Coronary artery (tissue), 2 donors: ENCODE measurements at places on chromosomes 4 and X.
A peak's percentile ranks its signal among the peaks of the same experiment; 100 is the strongest.

- no peak for DNase-seq
Observed at GRCh38 chr4:136103616-136104015, 1428.7 kb downstream of the PCDH18 start.

DNA sequence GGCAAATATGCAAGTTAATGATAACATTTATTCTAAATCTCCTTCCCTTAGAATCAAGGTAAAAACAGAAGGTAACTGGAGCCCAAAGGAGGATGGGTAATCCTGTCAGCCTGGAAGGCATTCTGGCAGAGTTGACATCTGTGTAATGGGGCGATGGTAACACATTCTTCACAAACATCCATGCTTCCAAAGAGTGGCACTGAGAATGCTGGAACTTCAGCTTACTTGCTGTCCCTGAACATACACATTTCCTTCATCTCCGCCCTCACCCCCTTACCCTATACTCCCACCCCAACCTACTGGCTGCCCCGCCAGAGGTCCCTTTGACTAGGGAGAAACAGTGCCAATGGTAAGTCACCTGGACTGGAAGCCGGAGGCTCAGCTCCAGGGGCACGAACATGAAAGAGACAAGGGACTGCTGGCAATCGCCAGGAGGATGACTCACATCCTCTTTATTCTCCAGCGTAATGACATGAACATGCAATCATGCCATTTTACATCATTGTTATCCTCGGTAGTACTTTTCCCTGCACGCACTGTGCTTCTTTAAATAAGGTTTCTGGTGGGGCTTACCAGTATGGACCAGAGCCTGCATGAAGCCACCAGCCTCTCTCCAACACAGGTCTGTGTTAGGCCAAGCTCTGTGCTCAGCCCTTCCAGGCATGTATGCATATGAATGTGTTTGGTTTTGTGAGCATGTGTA, 694.2 kb upstream of the TENM3 start:
- DNase-seq = no peak

GRCh38 chr4:174423257-174423944, 98.9 kb downstream of the HPGD start:
- DNase-seq = no peak

DNA sequence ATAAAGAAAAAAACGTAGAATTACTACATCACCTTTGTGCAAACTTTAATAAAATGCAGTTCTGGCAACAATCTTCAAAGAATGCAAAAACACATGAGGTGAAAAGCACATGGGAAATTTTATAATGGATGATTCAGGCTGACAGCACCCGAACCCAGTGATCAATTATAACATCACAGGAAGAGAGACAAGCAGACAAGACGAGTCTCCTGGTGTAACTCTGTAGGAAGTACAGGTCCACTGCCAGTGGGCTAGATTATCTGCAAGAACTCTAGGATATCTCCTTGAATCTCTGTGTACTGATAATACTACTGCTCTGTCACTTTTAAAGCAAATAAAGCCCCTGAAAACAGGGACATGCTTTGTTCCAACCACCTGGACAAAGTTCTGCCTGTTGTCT, 58.9 kb upstream of the NXF3 start:
- DNase-seq = no peak

DNA sequence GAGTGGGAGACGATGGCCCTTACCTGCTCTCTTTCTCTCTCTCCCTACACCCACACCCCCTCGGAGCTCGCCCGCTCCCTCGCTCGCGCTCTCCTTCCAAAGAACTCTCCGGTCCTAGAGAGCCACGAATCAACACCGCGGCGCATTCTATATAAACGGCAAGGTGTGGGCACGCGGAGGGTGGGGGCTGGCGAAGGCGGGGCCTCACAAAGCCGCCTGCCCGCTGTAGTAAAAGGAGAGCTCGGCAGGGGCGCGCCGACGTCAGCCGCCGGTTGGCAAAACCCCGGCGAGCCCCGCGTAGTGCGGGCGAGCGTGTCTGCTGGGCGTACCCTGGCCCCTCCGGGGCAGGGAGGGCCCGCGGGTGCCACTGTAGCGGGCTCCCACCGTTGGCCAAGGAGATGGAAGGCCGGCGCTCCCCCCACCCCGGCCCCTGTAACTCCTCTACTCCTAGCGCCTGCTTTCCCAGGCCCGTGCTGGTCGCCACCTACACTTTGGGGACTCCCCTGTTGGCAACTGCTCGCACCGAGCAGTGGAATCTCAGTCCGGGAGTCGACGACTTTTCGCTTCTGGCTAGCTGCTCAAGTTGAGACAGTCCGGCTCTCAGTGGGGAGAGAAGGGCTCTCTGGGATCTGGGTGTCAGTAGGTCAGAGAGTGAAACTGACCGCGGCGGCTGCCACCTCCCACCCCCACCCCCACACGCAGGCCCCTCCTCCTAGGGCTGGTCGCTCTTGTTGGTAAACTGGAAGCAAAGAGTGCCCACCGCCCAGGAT, 325.5 kb upstream of the F9 start:
- no peak for DNase-seq

DNA sequence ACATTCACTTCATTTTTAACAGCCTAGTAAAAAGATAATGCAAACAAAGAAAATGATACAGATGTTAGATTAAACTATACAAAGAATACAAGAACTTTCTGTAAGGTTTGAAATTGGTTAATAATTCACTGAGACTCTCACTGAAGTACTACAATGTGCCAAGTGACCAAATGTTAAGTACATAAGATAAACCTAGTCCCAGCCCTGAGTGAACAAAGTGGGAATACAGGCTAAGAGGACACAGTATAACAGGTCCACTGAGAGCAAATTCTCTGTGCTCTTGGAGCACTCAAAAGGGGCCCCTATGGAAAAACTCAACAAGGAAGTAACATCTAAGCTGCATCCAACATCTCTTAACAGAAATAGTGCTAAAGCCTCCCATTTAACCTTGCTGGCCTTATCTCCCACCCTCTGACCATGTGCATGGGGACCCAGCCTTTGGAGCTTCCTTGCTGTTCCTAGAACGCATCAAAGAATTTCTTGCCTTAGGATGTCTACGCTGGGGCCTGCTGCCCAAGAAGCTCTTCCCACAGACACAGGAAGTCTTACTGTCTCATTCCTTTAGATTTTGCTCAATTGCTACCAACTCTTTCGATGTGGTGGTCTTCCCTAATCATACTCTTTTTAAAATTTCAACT, 113.4 kb downstream of the ZAR1 start:
- no peak for DNase-seq

DNA sequence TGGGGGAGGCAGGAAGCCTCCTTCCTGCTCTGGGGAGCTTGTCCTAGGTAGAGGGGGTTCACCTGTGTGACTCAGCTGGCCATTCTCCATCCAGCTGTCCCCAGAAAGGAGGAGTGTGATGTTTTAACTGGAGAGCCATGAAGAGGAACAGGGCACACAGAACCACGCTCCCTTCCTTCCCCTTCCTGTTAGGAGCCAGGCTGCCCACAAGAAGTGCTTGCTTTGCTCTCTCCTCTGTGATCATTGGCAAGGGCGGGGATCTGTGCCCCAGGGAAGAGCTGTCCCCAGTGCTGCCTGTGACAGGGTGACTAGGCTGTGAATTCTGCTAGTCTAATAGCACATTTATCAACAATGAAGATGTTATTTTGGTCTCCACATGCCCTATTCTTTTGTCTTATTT, 169.6 kb upstream of the GATB start:
- DNase-seq = no peak

DNA sequence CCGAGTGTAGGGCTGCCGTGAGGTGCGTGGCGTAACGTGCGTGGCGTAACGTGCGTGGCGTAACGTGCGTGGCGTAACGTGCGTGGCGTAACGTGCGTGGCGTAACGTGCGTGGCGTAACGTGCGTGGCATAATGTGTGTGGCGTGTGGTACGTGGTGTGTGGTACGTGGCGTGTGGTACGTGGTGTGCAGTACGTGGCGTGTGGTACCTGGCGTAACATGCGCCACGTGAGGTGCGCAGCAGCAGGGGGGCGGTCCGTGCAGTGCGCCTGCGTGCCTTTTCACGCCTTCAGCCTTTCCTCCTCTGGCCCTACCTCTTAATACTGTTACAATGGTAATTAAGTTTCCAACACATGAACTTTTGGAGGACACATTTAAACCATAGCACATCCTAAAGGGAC, at the start of gene TFDP3:
Gene TFDP3, minus strand, starts transcription at position 26 of the 400 bp plus-strand sequence. CDS start 95 bp downstream, outside the sequence.
- DNase-seq = no peak

- DNase-seq = no peak
Observed at GRCh38 chrX:30997411-30997810, 74.4 kb downstream of the FTHL17 start.

DNA sequence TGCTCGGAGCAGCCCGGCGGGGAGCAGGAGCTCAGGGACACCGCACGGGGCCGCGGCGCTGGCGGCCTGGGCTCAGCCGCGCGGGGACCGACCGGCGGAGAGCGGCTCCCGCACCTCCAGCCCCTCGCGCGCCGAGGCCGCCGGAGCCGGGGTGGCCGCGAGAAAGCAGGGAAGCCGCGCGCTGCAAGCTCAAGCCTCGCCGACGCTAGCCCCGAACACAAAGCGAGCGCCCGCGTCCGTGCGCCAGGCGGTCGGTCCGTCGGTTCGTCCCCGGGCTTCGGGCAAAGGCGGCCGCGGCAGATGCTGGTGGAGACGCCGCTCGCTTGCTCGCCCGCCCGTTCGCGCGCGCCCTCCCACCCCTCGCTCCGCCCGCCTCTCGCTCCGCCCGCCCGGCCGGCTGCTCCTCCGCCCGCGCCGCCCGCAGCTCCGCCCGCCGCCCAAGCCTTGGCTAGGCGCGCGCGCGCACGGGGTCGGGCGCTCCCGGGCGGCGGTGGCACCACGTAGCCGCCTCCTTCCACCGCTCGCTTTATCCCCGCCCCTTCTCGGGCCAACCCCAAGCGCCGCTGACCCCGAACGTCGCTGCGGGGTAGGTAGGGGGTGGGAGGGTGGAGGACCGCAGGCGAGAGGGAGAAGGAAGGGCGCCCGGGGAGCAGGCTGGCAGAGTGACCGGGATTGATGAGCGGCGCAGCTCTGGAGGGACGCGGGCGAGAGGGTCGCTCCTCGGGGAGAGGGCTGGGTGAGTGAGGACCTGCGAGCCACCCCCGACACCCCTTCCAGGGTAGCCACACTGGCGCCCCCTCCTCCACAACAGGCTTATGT, at the start of gene TSPAN5:
Gene TSPAN5, minus strand, starts transcription at position 325 of the 819 bp plus-strand sequence.
- DNase-seq = peak; percentile 78

DNA sequence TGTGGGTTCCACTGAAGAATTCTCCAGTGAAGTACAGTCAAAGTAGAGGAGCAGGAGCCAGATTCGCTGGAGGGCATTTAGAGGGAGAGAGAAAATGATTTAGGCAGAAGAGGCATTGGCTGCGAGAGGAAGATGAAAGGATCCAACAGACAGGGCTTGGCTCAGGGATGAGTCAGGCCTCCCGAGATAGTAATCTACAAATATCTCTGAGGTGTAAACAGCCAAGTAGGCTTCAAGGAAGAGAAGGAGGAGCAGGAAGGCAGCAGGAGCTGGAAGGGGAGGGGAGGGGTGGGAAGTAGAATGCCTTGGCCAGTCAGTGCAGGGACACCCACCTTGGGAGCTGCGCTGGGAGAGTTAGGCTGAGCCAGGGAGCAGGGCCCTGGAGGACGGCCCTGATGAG, 55.5 kb downstream of the PJA1 start:
- DNase-seq = no peak

DNA sequence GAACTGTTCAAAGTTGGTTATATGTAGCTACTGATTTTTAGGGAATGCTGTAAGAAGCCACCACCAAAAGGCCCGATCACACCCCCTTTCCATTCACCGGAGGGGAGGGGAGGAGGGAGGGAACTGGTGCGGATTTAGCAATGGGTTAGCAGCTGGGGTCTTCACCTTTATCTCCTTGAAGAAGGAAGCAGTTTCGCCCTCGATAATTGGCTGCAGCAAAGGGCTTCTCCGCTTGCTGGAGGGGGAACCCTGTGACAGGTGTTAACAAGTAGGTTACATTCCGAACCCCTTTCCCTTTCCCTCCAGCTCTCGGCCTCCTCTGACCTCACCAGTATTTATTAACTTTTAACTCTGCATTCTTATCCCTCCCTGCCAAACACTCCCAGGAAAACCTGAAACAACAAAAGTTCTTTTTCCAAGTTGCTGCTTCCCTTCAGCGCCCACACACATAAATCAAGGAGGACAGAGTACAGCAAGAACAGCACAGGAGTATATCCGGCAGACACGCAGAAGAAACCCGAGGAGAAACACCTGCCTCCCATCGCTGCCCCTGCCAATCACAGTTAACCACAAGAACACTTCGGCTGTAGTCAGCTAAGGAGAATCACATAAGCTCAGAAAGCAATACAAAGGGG, 39.8 kb upstream of the NAP1L5 start:
- DNase-seq = peak; percentile 65

DNA sequence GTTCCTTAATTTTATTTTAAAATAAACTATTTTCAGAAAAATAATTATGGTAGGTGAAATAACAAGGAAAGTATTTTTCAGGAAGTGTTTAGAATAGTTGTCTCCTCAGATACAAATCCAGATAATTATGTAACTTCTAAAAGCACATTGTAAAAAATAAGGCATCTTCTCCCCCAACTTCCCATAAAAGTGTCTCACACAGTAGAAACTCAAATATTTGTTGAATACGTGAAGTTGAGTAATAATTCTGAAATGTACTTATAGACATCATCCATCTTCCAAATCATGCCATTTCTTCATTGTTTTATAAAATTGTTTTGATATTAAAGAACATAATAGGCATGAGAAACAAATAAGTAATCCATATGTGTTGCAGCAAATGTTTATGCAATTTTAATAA, 18.0 kb downstream of the SHISA3 start:
- no peak for DNase-seq

GRCh38 chr4:114038762-114039387, 59.4 kb upstream of the ARSJ start:
- DNase-seq = no peak

DNA sequence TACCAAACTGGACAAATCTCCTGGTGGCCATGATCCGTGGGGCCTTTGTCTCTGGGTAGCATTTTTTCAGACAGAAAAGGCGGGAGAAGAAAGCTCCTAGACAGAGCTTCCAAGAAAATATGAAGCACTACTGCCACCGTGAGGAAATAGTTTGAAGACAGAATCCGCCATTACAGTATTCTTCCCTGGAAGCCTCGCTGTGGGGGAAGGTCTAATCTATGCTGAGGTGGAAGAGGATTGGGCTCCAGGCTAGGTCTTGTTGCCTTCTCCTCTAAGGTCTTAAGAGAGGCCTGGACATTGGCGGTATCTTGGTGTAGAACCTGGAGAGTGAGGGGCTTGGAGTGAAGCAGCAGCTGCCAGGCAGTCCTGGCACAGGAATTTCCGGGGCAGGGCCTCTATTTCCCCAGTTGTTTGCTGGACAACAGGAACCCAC, 218.9 kb downstream of the OR13H1 start:
- no peak for DNase-seq

GRCh38 chr4:153541456-153542096, 75.4 kb downstream of the TMEM131L start:
- no peak for DNase-seq

GRCh38 chr4:169377367-169377766, 106.6 kb upstream of the SH3RF1 start:
- DNase-seq = no peak
